Upper lobe of left lung (tissue), 6 donors: ENCODE measurements at places on chromosomes 12 and 14. TPM values are rescaled to one million over a fixed set of nuclear protein-coding genes. Genes with fewer than 3 reads are reported as not detected.

GRCh38 chr12:1217191-1217949, 226.3 kb downstream of the ERC1 start:
- H3K36me3 ChIP-seq = no peaks in the 10 kb centered on the region
- DNase-seq = no peak
- peak overlapping the region; percentile 60 for H3K27ac ChIP-seq
- no peak overlapping the region for H3K4me3 ChIP-seq
- H3K4me1 ChIP-seq = peaks cover 48% of the 10 kb centered on the region
- no peaks in the 10 kb centered on the region for H3K27me3 ChIP-seq

Gene TAS2R13
- total RNA-seq = 6.8 TPM

- H3K36me3 ChIP-seq = no peaks in the 10 kb centered on the region
- H3K4me3 ChIP-seq = no peak overlapping the region
- DNase-seq = no peak
- no peak overlapping the region for H3K27ac ChIP-seq
These were observed 89.0 kb upstream of the DIO2 start for GRCh38 chr14:80300351-80300750.

Gene MANSC4
- total RNA-seq = not detected

DNA sequence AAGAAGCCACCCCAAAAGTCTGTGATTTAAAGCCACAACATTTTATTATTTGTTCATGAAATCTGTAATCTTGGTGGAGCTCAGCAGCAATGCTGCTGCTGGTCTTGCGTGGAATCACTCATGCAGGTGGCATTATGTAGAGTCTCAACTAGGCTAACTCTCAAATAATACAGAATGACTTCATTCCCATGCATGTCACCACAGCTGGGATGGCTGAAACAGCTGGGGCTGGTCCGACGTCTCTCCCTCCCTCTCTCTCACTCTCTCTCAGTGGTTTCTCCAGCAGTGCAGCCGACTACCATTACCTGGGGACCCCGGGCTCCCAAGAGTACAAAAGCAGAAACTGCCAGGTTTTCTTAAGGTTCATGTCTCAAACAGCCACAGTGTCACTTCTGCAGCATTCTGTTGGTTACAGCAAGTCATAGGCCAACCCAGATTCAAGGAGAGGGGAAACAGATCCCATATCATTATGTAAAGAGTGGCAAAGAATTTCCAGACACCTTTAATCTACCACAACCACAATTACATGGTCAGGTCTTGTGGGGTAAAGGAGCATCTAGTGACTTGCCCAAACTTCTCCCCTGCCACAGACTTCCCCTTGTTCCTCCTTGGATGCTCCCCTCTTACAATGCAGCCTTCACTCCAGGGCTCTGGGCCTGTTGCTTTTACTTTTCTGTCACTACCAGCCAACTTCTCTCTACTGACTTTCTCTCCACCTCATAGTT, 192.0 kb upstream of the HMGA2 start:
- no peak overlapping the region for H3K4me3 ChIP-seq
- DNase-seq = no peak
- no peaks in the 10 kb centered on the region for H3K36me3 ChIP-seq

GRCh38 chr14:38522724-38523123, 266.8 kb upstream of the CLEC14A start:
- no peak overlapping the region for H3K4me3 ChIP-seq
- no peak overlapping the region for H3K27ac ChIP-seq
- DNase-seq = peak; percentile 42
- no peaks in the 10 kb centered on the region for H3K36me3 ChIP-seq
- H3K4me1 ChIP-seq = no peaks in the 10 kb centered on the region
- no peaks in the 10 kb centered on the region for H3K27me3 ChIP-seq

DNA sequence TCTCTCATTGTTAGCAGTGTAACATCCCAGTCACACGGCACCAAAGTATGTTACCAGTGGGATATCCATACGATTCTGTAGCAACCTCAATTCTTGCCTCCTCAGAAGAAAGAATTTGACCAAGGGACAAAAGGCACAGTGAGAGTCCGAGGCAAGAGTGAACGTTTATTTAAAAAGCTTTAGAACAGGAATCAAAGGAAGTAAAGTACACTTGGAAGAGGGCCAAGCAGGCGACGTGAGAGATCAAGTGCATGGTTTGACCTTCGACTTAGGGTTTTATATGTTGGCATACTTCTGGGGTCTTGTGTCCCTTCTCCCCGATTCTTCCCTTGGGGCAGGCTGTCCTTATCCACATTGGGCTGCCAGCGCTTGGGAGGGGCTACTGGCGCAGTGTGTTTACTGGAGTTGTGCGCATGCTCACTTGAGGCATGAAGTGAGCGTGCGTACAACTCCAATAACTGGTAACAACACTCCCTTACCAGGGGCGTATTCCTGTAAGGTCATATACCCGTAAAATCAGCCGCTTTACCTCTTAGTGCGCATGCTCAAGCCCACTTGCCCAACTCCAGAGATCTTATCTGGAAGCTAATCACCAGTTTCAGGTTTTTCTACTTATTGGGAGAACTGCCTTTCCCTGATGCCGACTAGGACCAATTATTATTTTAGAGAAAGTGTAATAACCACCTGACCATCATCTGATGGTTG, 71.7 kb downstream of the FAR2 start:
- H3K4me1 ChIP-seq = no peaks in the 10 kb centered on the region
- no peak overlapping the region for H3K27ac ChIP-seq
- H3K27me3 ChIP-seq = no peaks in the 10 kb centered on the region
- no peaks in the 10 kb centered on the region for H3K36me3 ChIP-seq
- H3K4me3 ChIP-seq = no peak overlapping the region
